Activated CD8-positive, alpha-beta T cell treated with anti-CD3 and anti-CD28 coated beads, Interleukin-2, amount 10 ng/mL, durations not matched to agents 7 days and 5 days (primary cell): ENCODE measurements at places on chromosomes 16 and 17. TPM values are rescaled to one million over a fixed set of nuclear protein-coding genes. Genes with fewer than 3 reads are reported as not detected.

Gene NXPH3
- total RNA-seq: not detected

Gene SLC25A11
- 78.5 TPM for total RNA-seq

Gene CYGB
- 0.40 TPM for total RNA-seq

Gene ARSG
- total RNA-seq: 10.7 TPM

Gene DNAH2
- not detected for total RNA-seq

Gene GPR142
- not detected for total RNA-seq

Gene TRPV3
- 0.31 TPM for total RNA-seq

Gene C1QTNF1
- not detected for total RNA-seq

Gene GPR139
- not detected for total RNA-seq

Gene KRT28
- not detected for total RNA-seq

Gene CCL16
- not detected for total RNA-seq

Gene CCDC200
- not detected for total RNA-seq

Gene OR1F1
- not detected for total RNA-seq

Gene C17orf107
- total RNA-seq: 0.97 TPM

Gene IL32
- 1,836 TPM for total RNA-seq

Gene ZG16
- total RNA-seq: not detected

Gene FBXW10B
- 0.82 TPM for total RNA-seq
